ENCODE measurements at places on chromosomes 2 and 18. TPM values are rescaled to one million over a fixed set of nuclear protein-coding genes. Genes with fewer than 3 reads are reported as not detected.

- no peaks in the 10 kb centered on the region for H3K27me3 ChIP-seq
- peaks cover 65% of the 10 kb centered on the region for H3K4me1 ChIP-seq
Measured at GRCh38 chr2:181456660-181457120, 496 bp upstream of the ITGA4 start.

DNA sequence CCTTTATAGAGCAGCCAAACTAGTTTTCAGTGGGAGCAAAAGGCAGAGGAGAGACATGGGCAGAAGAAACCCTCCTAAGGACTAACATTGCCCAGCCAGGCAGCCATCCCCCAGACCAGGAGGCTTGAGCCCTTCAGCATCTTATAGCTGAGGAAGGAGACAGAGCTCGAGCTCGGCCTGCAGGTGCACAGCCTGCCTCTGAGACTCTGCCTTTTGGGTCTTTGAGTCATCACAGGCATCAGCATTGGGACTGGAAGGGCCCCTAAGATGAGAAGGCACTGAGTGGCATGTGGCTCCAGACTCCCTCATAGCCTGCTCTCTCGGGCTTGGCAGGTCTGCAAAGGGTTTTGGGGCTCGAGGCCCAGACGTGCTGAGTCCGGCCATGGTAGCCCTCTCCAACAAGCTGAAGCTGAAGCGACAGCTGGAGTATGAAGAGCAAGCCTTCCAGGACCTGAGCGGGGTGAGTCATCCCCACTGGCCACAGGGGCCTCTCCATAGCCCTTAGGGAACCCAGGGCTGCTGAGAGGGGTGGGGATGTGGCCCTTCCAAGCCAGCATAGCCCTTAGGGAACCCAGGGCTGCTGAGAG lies 84.1 kb downstream of the EPAS1 start:
- H3K4me1 ChIP-seq, result no peaks in the 10 kb centered on the region
- DNase-seq, result no peak
- peaks cover 6% of the 10 kb centered on the region for H3K27me3 ChIP-seq
- no peak overlapping the region for H3K4me3 ChIP-seq
- H3K27ac ChIP-seq, result no peak overlapping the region
- no peaks in the 10 kb centered on the region for H3K36me3 ChIP-seq

GRCh38 chr2:39622860-39623259 lies 42.9 kb upstream of the TMEM178A start:
- H3K27me3 ChIP-seq, result peaks cover 22% of the 10 kb centered on the region
- H3K36me3 ChIP-seq, result no peaks in the 10 kb centered on the region
- no peak overlapping the region for H3K4me3 ChIP-seq
- peaks cover 6% of the 10 kb centered on the region for H3K4me1 ChIP-seq
- no peak overlapping the region for H3K27ac ChIP-seq

DNA sequence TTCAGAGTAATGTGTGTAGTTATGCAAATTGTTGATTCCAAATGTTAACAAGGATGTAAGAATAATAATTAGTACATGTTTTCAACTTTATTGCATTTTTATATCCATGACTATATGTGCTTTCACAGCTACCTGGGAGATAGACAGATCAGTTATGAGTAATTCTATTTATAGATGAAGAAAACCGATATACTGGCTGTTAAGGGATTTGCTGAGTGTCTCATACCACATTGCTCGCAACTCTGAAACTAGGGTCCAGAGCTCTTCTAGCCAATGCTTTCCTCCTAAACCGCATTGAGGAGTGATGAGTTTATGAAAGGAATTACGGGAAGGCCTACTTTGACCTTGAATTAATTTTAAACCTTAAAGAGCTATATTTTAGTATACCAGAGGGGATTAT lies 202.3 kb downstream of the MYO3B start:
- H3K27me3 ChIP-seq, result peaks cover 17% of the 10 kb centered on the region
- no peaks in the 10 kb centered on the region for H3K36me3 ChIP-seq
- no peaks in the 10 kb centered on the region for H3K4me1 ChIP-seq
- H3K27ac ChIP-seq, result no peak overlapping the region
- DNase-seq, result no peak

DNA sequence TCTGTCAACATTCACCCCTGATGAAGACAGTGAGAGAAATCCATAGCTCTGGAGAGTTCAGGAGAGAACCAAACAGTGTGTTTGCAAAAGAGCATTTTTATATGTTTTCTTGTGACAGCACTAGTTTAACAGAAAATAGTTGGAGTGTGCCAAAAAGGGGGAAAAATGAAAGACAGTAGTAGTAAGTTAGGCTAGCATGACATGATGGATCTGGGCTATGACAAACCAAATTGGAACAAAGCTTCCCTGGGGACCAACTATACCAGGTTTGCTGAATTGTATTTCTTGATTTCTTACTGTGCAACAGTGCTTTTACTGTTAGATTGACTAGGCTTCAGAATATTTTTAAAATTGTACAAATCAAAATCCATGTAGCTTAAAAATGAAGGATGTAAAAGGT lies 159.8 kb downstream of the ARHGAP15 start:
- H3K4me3 ChIP-seq, result no peak overlapping the region
- no peak for DNase-seq
- H3K27ac ChIP-seq, result peak overlapping the region; percentile 22
- peaks cover 8% of the 10 kb centered on the region for H3K4me1 ChIP-seq

DNA sequence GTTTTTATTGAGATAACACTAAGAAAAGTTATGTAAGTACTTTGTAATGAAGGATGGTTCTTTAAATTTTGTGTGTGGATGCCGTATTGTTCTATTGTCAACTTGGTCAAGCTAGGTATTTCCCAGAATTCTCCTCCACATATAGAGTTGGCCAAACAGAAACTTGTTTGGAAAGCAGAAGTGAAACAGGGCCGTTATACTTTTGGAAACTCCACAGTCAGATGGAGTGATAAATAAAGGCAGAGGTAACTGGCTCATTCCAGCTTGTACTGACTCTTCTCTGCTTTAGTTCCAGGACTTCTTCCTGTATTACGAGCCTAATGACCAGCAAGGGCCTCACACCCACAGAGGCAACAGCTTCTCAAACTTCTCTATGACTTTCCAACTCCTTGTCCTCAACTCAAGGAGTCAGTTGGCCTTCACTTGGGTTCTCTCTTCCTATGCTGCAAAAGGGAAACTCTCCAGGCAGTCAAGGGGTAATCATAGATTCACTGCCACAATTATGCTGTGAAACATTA lies 16.4 kb upstream of the STARD7 start:
- peaks cover 8% of the 10 kb centered on the region for H3K4me1 ChIP-seq
- no peak overlapping the region for H3K4me3 ChIP-seq
- no peak overlapping the region for H3K27ac ChIP-seq
- H3K36me3 ChIP-seq, result no peaks in the 10 kb centered on the region
- no peaks in the 10 kb centered on the region for H3K27me3 ChIP-seq

The AGXT gene
- not detected for total RNA-seq

The MAP3K19 gene
- total RNA-seq, result not detected

The ZNF396 gene
- total RNA-seq, result 1.3 TPM

The OBSL1 gene
- not detected for total RNA-seq

The RESP18 gene
- total RNA-seq, result not detected

The ANKRD53 gene
- not detected for total RNA-seq

The AKAIN1 gene
- not detected for total RNA-seq
